ENCODE measurements at places on chromosomes 1 and 21.

GRCh38 chr1:162633081-162633762 lies 958 bp downstream of the DDR2 start:
- DNase-seq: no peak

- DNase-seq: no peak
Measured at GRCh38 chr1:84913555-84913892, 20.5 kb upstream of the LPAR3 start.

- DNase-seq: no peak
Measured at GRCh38 chr1:21936366-21937031, 611 bp downstream of the HSPG2 start.

GRCh38 chr1:204294357-204294756 lies 65.4 kb downstream of the PLEKHA6 start:
- DNase-seq: no peak

All from CMK (cell line).